ENCODE measurements at places on chromosomes 12 and 14.
A peak's percentile ranks its signal among the peaks of the same experiment; 100 is the strongest.

GRCh38 chr12:116657921-116658495 lies 79.9 kb downstream of the SPRING1 start:
- DNase-seq: no peak

DNA sequence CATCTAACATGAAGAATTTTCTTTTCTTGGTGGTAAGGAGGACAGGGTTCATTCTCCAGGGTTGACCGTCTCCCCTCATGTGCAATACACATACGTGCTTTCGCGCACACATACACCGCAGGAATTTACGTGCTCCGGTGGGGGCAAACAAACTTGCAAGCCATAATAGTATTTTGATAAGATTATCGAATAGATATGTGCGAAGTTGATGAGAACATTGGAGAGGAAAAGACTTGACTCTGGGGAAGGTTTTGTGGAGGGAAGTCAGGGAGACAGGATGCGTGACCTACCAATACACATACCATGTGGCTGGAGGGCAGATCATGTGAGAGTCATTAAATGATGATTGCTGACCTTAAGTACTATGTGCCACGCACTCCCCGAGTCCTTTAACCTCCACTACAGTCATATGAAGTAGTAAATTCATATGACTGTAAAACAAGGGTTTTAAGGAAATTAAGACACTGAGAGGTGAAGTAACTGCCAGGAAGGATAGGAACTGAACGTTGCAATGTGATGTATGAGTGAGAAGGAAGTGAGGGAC lies 921 bp downstream of the RAD51B start:
- no peak for DNase-seq

DNA sequence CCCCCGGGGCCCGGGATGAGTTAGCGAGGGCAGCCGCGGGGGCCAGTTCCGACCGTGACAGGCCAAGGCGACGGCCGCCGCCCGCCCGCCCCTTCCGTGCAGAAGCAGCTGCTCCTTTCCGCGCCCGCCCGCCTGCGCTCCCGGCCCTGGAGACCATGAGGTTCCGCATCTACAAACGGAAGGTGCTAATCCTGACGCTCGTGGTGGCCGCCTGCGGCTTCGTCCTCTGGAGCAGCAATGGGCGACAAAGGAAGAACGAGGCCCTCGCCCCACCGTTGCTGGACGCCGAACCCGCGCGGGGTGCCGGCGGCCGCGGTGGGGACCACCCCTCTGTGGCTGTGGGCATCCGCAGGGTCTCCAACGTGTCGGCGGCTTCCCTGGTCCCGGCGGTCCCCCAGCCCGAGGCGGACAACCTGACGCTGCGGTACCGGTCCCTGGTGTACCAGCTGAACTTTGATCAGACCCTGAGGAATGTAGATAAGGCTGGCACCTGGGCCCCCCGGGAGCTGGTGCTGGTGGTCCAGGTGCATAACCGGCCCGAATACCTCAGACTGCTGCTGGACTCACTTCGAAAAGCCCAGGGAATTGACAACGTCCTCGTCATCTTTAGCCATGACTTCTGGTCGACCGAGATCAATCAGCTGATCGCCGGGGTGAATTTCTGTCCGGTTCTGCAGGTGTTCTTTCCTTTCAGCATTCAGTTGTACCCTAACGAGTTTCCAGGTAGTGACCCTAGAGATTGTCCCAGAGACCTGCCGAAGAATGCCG lies 699 bp downstream of the MGAT2 start:
- DNase-seq: peak; percentile 70

DNA sequence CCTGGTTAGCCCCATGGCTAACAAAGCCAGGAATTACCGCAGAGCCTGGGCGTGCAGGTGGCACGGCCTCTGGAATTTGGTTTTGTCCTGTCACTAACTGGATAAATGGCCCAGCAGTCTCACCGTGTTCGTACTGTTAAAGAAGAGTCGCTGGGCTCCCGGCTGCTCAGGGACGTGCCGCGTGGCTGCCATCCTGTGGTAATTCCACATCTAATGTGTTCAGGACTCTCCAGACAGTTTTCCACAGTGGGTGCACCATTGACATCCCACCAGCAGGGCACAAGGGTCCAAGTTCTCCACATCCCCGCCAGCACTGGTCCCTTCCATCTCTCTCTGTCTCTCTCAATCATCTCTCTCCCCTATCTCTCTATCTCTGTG lies 19.6 kb downstream of the NOC4L start:
- DNase-seq: no peak

DNA sequence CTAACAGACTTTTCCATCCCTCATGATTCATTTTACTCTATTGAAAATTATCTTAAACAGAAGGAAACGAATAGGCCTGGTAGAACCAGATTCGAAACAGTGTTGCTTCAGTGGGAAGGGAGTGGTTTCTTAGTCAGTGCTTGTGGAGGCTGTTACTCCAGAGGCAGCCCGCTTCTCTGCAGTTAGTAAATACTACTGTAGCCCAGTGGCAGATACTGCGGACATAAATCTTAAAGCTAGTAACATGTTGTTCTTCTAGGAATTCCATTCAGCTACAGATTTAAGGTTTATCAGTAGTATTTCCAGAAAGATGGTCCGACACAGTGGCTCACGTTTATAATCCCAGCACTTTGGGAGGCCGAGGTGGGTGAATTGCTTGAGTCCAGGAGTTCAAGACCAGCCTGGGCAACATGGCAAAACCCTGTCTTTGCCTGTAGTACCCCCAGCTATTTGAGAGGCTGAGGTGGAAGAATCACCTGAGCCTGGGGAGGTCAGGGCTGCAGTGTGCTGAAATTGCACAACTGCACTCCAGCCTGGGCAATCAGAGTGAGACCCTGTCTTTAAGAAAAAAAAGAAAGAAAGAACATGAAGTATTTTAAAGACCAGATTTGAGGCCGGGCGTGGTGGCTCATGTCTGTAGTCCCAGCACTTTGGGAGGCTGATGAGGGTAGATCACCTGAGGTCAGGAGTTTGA lies 45.9 kb downstream of the DIP2B start:
- DNase-seq: no peak

- DNase-seq: no peak
These were observed 52.7 kb upstream of the PZP start for GRCh38 chr12:9260931-9261330.

GRCh38 chr14:20197459-20197858 lies 6.8 kb downstream of the OR11G2 start:
- DNase-seq: no peak

DNA sequence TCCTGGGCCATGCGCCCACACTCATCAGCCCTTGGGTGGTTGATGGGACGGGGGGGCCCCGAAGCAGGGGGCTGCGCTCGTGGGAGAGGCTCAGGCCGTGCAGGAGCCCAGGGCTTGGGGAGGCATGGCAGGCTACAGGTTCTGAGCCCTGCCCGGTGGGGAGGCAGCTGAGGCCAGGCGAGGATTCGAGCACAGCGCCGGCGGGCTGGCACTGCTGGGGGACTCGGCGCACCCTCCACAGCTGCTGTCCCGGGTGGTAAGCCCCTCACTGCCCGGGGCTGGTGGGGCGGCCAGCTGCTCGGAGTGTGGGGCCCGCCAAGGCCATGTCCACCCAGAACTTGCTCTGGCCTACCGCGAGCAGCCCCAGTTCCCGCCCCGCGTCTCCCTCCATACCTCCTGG lies 295.8 kb upstream of the SEL1L start:
- no peak for DNase-seq

DNA sequence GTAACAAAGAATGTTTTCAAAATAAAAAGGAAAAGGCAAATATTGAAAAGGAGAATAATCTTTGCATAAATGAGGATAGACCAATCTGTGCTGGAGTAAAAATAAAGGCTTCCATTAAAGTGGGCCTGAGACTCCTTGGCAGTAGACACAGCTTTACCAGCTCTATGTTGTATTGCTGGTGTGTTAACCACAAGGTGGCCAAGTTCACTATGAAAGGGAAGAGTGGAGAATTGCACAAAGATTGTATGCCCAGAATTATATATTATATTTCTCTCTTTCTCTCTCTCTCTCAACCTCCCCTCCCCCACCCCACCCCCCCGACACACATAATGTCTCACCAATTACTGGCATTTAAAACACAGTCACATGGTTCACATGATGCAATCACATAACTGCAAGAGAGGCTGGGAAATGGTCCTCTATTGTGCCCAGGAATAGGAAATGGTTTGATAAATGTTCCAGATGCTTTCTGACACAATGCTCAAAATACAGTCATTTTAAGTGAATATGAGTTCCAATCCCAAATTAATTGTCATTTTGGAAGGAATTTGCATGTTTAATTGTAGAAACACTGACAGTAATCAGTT lies 222.6 kb upstream of the SYT1 start:
- DNase-seq: no peak

- DNase-seq: no peak
These were observed 379.7 kb upstream of the DDHD1 start for GRCh38 chr14:53532853-53533252.

- DNase-seq: no peak
These were observed 31.0 kb upstream of the RD3L start for GRCh38 chr14:103973354-103973753.

GRCh38 chr12:132065609-132066344 lies 78.3 kb downstream of the DDX51 start:
- no peak for DNase-seq

DNA sequence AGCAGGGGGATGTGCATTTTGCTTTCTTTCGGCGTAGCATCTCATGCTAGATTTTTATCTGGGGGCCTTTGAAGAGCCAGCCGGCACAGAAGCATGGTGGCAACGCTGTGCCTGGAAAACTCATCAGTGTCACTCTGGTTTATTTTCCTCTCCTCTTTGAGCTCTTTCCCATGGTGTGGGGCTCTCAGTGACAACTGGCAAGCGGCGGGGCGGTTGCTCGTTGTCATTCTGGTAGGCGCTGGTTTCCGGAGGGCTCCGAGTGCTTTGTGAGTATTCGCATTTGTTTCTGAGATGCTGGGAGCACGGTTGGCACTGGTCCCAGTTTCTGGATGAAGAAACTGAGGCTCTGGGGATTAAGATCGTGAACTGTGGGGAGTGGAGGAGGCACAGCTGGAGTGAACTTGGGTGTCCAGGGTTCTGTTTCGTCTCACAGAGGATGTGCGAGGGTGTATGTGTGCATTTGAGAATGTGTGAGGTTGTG lies 23.3 kb downstream of the TPCN1 start:
- no peak for DNase-seq

GRCh38 chr12:105092336-105092735 lies 8.1 kb upstream of the ALDH1L2 start:
- no peak for DNase-seq

Data from CD4-positive, alpha-beta T cell treated with Interferon alpha-2 for 1 hour (primary cell).